Central memory CD8-positive, alpha-beta T cell (primary cell): ENCODE measurements at places on chromosomes 12 and 14.

DNA sequence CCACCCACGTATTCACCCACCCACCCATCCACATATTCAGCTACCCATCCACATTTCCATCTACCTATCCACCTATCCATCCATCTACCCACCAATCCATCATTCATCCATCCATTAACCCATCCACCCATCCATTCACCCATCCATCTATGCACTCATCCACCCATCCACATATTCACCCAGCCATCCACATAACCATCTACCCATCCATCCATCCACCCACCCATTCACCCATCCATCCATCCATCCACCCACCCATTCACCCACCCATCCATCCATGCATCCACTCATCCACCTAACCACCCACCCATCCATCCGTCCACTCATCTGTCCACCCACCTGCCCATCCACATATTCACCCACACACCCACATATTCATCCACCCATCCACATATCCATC is 70.5 kb downstream of the LGMN start:
- DNase-seq: no peak

DNA sequence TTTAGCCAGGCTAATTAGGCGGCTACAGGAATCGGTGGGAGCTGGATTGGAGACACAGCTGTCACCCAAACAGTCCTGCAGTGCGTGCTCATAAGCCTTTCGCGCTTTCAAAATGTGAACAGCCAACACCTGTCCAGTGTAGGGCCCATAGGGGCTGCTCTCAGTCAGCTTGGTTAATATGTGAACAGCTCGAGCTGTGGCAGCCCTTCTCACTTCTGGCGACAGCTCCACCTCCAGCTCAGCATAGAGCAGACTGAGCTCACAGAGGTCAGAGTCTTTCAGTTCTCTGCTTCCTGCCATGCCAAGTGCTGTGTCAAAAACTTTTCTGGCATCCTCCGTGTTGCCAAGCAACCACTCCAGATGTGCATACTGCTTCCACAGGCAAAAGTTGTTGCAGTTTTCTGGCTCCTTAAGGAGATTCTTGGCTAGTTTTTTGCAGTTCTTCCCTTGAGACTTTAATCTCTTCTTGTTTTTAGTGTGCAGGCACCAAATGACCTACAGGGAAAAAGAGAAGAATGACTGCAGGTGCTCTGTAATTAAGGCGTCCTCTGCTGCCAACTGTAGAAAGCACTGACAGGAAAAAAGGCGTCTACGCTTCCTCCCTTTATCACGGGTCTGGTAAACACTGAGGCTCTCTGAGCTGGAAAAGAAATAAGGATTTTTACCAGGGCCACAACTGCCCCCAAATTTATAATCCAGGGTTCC is 32.5 kb downstream of the PSMC1 start:
- DNase-seq: no peak

GRCh38 chr12:109222062-109222461 is 87.0 kb downstream of the FOXN4 start:
- no peak for DNase-seq

DNA sequence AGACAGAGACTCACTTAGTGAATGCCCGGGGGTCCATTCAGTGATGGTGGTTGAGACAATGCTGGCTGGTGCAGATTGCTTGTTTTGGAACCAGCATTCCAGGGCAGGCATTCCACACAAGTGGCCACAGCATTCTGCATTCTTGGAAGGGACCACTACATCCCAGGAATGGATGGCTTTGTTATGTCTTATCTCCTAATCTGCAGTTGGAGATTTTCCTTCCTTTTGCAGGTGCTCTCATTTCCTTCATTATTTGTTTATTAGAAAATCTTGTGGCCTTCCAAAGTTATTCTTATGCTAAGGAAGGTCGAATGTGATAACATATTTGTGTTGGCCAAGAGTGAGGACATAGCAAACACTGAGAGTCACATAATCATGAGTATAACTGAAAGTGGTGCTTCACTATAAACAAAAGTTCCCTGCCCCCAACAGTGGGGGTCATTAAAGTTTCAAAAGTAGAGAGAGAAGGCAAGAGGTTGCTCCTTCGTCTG is 66.0 kb downstream of the BMP4 start:
- no peak for DNase-seq

GRCh38 chr14:90111895-90112534 is 50.2 kb downstream of the KCNK13 start:
- no peak for DNase-seq

- DNase-seq: no peak
Observed at GRCh38 chr12:121543786-121544185, 37.0 kb downstream of the KDM2B start.
